ENCODE measurements at places on chromosomes 2 and 18.

GRCh38 chr2:7619203-7619970 lies 702.2 kb downstream of the RNF144A start:
- DNase-seq = no peak

- DNase-seq = no peak
Observed at GRCh38 chr2:210568108-210568507, 11.7 kb downstream of the CPS1 start.

GRCh38 chr2:138269765-138270164 lies 231.8 kb upstream of the SPOPL start:
- DNase-seq = no peak

DNA sequence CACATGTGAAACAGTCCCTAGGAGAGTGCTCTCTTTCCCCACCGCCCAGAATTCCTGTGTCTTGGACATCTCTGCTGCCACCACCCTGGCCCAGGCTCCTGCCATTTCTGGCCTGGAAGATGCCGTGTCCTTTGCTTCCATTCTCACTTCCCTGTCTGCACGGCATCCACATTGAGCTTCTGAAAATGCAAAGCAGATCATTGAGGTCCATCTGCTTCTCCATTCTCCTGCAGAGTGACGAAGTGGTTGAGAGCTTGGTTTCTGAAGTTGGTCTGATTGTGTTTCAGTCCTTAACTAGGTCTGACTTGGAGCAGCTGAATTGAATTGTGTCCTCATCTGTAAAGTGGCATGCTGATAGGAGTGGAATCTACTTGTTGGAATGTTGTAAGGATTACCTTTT lies 98.7 kb upstream of the MGAT5 start:
- DNase-seq = no peak

DNA sequence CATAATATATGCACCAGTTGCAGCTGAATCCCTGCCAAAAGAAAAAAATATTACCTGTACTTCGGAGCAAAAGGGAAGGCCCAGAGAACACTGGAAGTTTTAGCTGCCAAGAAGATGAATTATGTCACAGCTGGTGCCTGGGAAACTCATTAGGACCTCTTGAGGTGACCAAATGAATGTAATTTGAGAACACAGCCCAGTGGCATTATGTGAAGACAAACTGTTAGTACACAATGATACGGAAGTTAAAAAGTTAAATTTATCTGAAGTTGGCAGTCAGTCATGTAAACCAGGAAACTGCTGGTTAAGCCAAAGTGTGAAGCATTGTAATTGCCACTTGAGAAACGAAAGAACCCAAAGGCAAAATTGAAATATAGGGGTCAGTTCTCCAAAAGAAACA lies 80.7 kb downstream of the EML4 start:
- no peak for DNase-seq

DNA sequence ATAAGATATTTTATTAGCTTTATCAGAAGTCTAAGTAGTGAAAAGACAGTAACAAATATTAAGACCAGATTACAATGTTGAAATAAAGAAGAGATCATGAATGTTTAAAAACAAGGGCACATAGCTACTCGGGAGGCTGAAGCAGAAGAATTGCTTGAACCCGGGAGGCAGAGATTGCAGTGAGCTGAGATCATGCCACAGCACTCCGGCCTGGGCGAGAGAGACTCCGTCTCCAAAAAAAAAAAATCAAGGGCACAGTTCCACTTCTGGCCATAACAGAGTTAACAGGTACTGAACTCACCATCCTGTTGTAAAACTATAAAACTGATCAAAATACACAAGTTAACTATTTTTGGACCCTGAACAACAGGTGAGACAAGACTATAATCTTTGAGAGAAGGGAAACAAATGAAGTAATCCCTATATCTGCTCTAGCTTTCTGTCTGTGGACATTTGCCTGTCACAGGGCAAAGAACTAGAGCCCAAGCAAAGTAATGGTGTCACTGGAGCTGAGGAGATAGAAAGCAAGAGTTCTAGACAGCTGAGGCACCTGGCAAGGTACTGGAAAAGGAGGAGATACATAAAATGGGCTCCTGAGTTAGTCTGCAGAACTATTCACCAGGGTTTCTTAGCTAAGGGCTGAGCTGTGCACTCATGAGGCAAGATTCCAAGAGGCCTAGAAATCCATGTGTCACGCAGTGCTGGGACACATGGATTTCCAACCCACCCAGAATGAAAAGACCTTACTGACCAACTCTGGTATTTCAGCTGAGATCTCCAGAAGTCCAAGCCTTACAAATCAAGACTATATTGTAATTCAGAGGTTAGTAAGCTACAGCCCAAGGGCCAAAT lies 15.2 kb downstream of the MMADHC start:
- DNase-seq = no peak

DNA sequence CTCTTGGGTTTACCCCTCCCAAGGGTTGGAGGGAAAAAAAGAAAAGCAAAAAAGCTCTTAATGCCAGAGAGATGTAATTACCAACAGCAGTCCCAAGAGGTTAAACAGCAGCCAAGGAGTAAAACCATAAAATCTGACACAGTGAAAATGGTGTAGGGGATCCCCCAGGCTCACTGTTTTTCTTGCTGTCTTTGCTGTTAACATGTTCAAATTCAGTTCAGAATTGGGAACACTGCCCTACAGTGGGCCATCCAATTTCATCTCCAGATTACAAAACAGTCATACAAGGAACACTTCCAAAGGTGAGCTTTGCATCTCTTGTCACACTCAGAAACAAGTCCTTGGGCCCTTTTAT lies 54.5 kb downstream of the PLEKHM3 start:
- DNase-seq = no peak

DNA sequence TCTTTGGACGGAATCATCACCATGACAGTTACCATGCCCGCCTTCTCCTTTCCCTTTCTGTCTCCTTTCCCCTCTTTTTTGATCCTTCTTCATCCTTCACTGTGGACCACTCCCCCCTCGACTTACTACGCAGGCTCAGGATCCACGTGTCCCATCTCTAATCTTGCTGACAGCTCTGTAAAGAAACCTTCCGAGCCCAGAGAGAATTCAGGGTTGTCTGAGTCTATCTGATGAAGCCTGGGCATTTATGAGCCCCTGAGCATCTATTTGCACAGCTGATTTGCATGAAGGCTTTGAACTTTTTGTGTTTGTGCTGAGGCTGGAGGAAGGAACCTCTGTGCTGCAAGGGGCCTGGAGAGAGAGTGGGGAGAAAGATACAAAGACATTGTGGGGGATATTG lies 50.7 kb downstream of the CIB4 start:
- DNase-seq = no peak

- DNase-seq = no peak
Observed at GRCh38 chr2:118622108-118622507, 225.3 kb downstream of the EN1 start.

GRCh38 chr2:120398996-120399888 lies 53.3 kb downstream of the INHBB start:
- no peak for DNase-seq

DNA sequence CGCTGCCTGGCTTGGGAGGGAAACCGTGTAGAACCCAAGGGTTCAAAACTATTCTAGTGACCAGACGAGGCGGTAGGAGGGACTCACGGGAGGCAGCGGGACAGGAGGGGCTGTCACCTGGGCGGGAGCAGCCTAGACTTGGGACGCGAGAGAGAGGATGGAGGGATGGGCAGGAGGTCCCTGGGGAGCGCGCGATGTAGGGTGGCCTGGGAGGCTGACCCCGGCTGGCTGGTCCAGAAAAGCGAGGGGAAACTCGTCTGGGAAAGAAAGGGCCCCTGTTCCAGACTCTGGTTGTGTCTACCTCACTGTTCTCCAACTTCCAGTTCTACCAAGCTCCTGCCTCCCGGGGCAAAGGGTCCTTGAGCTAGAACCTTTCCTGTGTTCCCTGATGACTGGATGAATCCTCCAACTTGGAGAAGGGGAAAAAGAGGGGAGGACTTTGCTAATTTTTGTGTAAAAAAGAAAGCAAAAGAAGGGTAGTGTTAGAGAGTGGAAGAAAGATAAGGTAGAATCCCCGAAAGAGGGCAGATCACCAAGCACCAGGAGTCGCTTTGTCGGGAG lies 1.4 kb downstream of the DOK6 start:
- DNase-seq = no peak

DNA sequence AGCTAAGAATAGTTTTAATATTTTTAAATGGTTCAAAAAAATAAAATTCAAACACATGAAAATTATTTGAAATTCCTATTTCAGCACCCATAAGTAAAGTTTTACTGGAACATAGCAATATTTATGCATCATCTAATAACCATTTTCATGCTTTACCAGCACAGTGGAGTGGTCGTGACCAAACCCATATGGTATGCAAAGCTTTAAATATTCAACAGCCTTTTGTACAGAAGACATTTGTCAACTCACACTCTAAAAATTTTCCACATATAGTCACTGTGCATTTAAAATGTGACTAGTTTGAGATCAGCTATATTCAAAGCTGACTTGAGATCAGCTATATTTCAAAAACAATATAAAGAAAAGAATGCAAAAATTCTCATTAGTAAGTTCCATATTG lies 46.2 kb downstream of the PUM2 start:
- no peak for DNase-seq

DNA sequence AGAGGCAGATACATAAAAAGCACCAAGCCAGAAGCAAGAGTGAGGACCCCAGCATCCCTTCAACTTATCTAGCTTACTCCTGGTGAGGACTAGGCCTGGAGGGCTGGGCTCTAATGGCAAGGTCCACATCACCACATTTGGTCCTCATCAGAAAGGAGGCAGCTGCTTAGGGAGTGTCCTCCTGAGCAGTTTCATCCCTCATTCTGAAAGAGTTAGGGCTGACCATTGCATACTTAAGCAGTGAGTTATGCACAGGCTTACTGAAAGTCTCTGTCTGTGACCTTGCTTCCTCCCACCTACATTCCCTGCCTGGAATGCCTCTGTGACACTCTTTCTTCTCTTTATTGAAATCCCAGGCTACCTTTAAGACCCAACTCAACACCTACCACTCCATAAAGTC lies 301.8 kb upstream of the ACVR2A start:
- no peak for DNase-seq

- no peak for DNase-seq
Observed at GRCh38 chr2:219087361-219087760, 26.6 kb upstream of the IHH start.

DNA sequence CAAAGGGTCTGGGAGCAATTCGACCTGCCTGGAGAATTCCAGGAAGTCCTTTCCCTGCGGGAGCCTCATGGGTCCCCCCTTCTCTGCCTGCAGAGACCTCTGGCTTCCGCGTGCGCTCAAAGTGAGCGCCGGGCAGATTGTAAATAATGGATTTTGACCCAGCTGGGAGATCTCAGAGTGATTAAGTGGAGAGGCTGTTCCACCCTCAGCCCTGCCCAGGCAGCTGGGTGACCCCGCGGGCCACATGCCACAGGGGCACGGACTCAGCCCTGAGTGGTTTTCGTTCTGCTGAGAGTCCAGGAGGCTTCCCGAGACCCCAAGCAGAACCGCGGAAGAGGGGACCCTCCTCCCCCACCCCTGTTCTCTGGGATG lies 1.2 kb downstream of the KCNG2 start:
- DNase-seq = no peak
